NCI-H226 (cell line): ENCODE measurements at places on chromosomes 7 and 10.

DNA sequence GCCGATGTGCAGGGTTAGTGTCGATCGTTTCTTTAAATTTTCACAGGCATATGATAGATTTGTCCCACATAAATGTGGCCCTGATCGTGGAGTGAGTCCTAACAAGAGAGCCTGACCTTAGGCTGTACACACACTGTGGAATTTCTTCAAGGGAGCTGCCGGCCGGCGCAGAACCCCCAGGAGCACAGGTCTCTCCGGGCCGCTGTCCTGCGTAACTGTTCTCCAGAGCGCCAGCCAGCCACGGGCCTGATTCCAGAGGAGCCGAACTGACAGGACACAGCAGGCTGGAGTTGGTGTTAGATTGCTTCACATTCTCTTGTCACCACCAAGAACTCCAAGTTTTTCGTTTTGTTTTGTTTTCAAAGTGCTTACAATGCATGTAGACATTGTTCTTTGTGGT is 37.3 kb downstream of the SHH start:
- DNase-seq, result no peak

DNA sequence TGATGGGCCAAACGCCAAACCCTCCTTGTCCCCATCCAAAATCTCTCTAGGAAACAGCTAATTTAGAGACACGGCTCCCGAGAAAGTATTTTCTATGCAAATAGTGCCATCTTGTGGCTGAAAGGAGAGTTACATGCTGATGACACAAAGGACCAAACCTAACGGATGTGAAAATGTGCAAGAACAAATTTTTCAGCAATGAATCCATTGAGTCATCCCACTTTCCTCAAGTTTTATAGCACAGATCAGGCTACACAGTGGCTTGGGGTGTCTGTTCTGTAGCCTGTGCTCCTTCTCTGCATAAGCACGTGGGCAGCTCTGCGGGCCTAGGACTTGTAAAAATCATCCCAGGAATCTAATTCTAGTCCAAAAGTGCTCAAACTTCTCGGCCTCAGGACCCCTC is 154.8 kb upstream of the PRR15 start:
- peak; percentile 64 for DNase-seq

GRCh38 chr7:20795881-20796280 is 9.2 kb upstream of the SP8 start:
- no peak for DNase-seq

DNA sequence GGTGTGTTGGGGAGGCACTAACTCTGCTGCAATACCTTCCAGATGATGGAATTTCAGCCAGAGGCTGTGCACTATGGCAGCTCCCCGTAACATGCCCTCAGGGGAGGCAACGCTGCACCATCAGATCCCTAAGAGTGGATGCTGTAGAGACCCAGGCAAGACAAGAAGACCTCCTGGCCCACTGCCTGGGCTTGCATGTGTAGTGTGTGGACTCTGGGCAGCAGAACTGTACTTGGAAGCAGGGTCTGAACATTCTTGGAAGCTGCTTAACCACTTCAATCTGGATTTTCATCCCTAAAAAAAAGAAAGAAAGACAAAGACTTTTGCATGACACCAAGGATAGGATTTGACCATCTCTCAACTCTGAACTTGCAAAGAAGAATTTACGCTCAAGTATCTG is 297.5 kb upstream of the NRP1 start:
- DNase-seq, result no peak

GRCh38 chr10:29409241-29410054 is 120.6 kb downstream of the LYZL1 start:
- peak; percentile 47 for DNase-seq

DNA sequence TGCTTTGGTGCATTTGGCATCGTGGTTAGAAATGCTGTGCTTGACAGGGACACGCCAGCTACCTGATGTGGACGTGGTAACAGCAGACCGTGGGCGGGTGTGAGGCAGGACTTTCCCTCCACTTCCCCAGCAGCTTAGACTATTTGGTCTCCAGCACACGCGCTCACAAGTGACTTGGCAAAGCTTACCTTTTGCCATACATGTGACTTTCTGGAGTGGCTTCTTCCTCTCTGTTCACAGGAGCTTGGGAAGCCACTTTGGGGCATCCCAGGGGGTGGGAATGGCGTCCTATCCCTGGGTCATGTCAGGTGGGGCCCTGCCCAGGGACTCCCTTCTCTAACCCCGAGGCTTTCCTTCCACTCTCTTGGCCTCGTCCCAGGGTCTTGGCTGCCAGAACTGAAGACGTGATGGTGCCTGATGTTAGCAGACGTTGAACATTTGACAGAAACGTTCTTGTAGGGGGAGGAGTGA is 228.7 kb upstream of the KLF6 start:
- no peak for DNase-seq

DNA sequence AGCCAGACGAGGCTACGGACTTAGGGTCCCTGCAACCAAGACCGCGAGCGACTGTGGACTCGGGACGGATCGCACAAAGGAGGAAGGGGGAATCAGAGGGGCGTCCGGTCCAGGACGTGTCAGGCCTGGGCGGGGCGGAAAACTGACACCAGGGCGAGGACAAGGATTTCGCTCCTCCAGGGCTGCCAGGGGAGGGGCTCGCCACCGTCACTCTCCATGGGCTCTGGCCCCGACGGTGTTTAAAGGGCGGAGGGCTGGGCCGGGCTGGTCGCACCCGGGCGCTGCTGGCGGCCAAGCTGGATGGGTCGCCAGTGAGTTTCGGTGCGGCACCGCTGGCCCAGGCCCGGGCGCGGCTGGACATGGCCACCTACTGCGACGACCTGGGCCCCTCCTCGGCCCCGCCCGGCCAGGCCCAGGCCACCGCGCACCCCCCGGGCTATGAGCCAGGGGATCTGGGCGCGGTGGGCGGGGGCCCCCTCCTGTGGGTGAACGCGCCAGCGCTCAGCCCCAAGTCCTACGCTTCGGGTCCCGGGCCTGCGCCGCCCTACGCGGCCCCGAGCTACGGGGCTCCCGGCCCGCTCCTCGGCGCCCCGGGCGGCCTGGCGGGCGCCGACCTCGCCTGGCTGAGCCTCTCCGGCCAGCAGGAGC is at the start of gene FOXI2:
Gene FOXI2, plus strand, starts transcription at position 271 of the 648 bp plus-strand sequence. Its CDS starts 89 bp downstream, at position 360.
- DNase-seq, result no peak

- no peak for DNase-seq
Measured at GRCh38 chr10:128189176-128189575, 63.0 kb upstream of the MKI67 start.

- DNase-seq, result no peak
Measured at GRCh38 chr7:44390701-44391100, 65.3 kb upstream of the CAMK2B start.

GRCh38 chr7:83701736-83702135 is 52.8 kb upstream of the SEMA3E start:
- DNase-seq, result no peak

GRCh38 chr10:7417807-7418206 is 7.0 kb upstream of the SFMBT2 start:
- DNase-seq, result no peak

- DNase-seq, result no peak
Measured at GRCh38 chr10:96325719-96326373, 21.6 kb downstream of the DNTT start.

DNA sequence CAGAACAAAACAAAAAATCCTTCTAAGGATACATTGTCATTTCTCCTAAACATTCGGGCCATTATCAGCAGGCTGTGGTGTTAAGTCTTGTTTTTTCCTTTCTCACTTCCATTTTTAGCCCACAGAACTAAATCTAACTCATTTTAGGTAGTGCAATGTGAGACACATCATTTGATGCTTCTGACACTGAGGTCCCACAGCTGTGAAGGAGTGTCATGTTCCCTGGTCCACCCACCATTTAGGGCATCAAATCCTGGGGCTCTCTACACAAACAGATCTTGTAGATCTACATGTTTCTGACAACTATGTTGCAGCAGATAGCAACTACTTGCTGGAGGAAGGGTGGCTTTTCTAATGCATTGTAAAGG is 232.5 kb upstream of the IGFBP3 start:
- no peak for DNase-seq

DNA sequence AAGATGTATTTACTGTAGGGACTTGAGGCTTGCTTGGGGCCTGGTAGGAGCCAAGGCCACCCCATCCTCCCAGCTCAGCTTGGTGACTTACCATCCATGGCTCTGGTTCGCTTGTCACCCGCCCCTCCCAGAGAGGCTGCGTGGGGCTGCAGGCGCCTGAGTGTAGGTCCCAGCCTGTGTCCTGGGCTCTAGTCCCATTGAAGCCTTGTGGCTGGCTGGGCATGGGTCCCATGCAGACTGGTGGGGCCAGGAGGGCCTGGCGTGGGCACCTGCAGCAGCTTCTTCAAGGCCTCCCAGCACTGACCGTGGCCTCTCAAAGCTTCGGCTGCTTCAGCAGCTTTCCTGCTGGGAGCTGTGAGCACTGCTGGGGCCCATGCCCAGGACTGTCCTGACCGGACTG is 118.1 kb downstream of the INPP5A start:
- no peak for DNase-seq

- no peak for DNase-seq
Measured at GRCh38 chr10:107492389-107492788, 327.9 kb upstream of the SORCS1 start.

DNA sequence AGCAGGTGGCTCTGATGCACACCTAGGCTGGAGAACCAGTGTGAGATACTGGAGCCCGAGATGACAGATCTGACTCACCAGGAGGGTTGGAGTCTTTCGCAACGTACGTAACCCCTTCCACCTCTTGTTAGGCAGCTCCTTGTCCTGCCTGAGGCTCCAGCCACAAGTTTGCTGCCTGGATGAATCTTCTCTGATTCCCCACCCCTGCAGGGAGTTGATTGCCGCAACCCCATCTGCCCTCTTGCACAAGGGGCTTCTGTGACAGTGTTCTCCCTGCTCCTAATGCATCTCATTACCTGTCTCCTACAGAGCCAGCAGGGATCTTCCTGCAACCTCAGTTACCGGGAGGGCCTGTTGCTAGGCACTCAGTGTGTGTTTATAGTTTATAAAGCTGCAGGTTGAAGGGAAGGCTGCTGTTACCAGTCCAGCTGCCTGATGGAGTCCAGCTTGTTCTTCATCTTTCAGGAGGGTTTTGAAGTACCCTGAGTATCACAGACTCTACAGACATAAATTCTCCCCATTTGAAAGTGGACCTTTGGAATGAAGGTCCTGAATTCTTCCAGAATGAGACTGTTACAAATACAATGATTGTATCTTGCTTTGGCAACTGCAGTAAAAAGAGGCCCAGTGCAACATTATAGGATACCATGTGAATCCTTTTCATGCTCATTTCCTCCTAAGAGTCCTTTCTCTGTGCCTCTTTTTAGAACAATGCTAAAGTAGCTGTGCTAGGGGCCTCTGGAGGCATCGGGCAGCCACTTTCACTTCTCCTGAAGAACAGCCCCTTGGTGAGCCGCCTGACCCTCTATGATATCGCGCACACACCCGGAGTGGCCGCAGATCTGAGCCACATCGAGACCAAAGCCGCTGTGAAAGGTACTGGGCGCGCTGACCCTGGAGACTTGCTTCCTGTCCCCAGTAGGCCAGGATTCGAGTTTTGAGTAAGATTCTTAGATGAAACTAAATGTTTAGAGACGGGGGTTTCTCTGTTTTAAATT is 6.5 kb downstream of the MDH2 start:
- DNase-seq, result peak; percentile 83

GRCh38 chr7:35727571-35727970 is 32.6 kb upstream of the HERPUD2 start:
- DNase-seq, result no peak

- DNase-seq, result peak; percentile 91
Measured at GRCh38 chr7:130960208-130960988, 226.4 kb upstream of the KLF14 start.

GRCh38 chr7:102451371-102452054 is 13.2 kb downstream of the ALKBH4 start:
- DNase-seq, result no peak

- DNase-seq, result no peak
Measured at GRCh38 chr10:15518250-15518649, 147.2 kb upstream of the FAM171A1 start.

DNA sequence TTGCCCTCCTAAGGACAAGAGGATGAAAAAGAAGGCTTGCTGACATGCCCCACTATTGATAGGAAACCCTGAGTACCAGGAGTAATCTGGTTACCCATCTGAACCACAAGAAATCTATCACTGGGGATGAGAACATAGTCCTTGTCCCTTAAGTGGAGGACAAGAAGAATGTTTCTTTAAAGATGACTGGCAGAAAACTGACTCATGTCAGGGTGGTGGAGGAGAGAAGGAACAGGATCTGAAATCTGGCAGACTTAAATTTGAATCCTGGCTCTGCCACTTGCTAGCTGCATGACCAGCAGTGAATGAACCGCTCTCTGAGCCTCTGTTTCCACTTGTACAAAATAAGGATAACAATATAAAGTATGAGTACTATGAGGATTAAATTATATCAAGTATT is 38.9 kb upstream of the XPNPEP1 start:
- DNase-seq, result no peak

DNA sequence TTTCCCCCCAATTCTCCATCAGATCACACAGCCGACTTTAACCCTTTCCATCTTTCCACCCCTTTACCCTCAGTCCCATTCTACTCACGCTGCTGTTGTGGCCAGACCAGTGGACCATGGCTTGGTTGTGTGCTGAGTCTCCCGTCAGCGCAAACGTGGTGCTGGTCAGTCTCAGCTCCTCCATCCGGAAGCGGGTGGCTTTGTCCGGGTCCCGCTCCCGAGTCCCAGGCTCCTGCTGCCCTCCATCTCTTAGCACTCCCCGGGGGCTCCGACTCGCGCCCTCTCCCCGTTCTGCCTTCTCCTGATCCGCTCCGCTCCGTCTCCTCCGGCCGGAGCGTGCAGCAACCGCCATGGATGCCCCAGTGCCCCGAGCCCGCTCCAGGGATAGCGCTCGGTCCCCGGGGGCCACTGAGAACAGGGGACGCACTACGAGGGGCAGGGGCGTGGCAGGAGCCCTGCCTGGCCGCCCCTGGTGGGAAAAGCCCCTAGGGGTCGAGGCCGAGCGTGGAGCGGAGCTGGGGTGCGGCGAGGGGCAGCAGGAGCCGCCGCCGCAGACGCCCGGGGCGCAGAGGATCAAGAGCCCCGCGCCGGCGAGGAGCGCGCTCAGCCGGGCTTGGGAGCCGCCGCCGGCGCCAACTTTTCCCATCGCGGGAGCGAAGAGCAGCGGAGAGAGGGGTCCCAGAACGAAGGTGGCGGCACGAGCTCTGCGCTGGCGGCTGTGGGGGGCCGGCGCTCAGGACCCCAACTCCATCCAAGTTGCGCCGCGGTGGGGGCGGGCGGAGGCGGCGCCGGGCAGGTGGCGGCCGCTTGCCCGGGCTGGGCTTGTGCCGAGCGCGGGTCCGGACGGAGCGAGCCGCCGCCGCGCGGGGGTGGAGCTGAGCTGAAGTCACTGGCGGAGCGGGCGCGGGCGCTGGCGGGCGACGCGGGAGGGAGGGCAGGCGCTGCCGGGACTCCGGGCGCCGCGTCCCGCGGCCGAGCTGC is at the start of gene SORCS1:
Gene SORCS1, minus strand, starts transcription at position 826 of the 981 bp plus-strand sequence.
- DNase-seq, result no peak

- DNase-seq, result no peak
Measured at GRCh38 chr7:138008588-138009349, 6.9 kb upstream of the CREB3L2 start.

DNA sequence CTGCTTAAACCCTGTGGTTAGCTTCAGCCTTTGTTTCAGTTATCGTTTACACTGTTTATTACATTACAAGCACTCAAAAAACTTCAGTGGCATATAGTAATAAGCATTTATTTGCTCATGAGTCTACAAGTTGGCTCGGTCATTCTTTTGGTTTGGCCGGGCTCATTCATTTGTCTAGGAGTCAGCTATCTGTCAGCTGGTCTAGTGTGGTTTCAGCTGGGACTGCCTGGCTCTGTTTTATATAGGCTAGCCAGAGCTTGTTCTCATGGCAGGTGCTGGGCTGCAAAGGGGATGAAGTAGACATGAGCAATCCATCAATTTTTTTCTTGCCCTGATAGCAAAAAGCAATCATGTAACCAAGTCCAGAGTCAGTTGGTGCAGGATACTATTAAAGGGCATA is 103.6 kb downstream of the MKLN1 start:
- DNase-seq, result peak; percentile 1
